ENCODE measurements at places on chromosomes 13 and 19. TPM values are rescaled to one million over a fixed set of nuclear protein-coding genes. Genes with fewer than 3 reads are reported as not detected.

C1QTNF9B gene
- not detected for total RNA-seq

CBY2 gene
- not detected for total RNA-seq

TUBB4A gene
- total RNA-seq: 58.8 TPM

FCAR gene
- total RNA-seq: not detected

NCR1 gene
- total RNA-seq: not detected

ANGPTL8 gene
- not detected for total RNA-seq

CPB2 gene
- total RNA-seq: not detected

PIH1D1 gene
- 124 TPM for total RNA-seq

LCP1 gene
- 10.3 TPM for total RNA-seq

FREM2 gene
- 0.34 TPM for total RNA-seq
